ENCODE measurements at places on chromosomes 3 and 15.

- DNase-seq, result no peak
These were observed 40.3 kb downstream of the WDR76 start for GRCh38 chr15:43867096-43867495.

DNA sequence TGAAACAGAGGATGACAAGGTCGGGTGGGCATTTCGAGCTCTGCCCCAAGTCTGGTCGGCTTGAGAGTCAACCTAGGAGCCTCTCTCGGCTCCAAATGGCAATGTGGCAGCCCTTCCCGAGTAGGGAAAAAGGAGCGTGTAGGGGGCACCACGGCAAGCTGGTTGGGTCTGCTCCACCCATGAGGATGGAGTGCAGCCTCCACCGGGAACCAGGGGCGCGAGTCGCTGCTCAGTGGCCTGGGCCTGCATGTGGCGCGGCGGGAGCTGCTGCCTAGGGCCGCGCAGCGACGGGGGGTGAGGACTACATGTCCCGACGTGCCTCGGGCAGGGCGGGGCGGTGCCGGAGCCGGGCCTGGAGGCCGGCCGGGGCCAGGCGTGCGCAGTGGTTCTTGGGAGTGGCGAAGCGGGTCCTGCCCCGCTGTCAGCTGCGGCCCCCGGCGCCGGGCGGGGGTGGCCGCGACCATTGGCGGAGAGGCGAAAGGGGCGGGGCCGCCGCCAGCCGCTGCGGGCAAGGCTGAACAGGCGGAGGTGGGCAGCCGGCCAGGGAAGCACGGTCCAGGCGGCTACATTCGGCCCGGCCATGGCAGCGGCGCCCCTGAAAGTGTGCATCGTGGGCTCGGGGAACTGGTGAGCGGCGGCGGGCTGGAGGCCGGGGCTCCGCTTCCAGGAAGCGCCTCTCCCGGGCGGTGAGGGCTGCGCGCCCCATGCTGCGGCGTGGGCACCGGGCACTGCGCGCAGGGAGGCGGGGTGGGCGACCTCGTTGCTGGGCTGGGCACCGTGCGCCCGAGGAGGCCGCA is at the start of gene GPD1L:
Gene GPD1L, plus strand, starts transcription at position 489 of the 797 bp plus-strand sequence. Its CDS starts 92 bp downstream, at position 581.
- DNase-seq, result peak; percentile 91

- no peak for DNase-seq
These were observed 36.7 kb upstream of the MBNL1 start for GRCh38 chr3:152232001-152232400.

GRCh38 chr15:51103330-51103729 is 8.6 kb upstream of the TNFAIP8L3 start:
- DNase-seq, result no peak

DNA sequence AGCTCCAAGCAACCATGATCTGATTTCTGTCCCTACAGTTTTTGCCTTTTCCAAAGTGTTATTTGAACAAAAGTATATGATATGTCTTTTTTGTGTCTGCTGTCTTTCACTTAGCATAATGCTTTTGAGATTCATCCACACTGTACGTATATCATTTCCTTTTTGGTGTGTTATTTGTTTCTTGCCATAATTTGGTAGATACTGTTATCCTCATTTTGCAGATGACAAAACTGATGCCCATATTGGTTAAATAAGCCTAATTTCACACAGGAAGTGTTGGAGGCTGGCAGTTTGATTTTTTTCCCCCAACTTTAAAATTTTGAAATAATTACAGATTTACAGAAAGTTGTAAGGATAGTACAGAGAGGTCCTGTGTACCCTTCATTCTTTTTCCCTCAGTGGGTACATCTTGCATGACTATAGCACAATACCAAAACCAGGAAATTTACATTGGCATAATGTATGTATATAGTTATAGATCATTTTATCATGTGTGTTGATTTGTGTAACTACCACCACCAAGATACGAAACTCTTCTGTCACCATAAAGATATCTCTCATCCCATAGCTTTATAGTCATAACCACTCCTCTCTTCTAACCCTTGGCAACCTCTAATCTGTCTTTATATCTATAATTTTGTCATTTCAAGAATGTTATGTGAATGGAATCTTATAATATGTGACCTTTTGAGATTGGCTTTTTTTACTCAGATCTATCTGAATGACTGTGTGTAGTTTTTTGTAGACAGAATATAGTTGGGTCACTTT is 55.6 kb downstream of the RASA2 start:
- DNase-seq, result peak; percentile 13

DNA sequence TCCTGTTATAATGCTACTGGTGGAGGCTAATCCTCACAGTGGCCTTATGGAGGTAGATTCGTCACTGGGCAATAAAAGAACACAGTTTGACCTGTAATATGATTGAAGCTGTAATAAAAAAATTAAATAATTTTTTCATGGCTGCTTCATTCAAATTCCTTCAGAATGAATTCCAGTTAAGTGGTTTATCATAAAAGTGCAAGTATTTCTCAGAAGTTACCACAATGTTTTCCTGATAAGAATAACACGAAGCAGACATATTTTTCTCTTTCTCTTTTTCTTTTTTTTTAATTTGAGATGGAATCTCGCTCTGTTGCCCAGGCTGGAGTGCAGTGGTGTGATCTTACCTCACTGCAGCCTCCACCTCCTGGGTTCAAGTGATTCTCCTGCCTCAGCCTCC is 15.6 kb downstream of the B4GALT4 start:
- no peak for DNase-seq

DNA sequence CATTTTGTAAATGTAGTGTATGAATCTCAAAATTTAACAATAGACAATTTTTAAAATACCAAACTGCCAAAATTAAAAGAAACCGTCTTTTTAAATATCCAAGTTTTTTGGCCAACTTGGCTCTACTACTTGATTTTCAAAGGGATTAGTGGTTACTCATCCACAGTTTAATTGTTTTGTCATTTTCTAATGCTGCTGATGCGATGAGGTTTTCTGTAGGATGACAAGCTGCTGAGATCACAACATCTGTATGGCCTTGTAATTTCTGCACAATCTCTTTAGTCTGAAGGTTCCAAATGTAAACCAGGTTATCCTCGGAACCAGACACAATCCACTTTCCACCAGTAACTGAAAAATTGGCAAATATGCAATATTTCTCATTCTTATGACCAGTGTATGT is 1.5 kb downstream of the WDR5B start:
- no peak for DNase-seq

GRCh38 chr3:150033721-150034120 is 63.0 kb upstream of the PFN2 start:
- DNase-seq, result no peak

DNA sequence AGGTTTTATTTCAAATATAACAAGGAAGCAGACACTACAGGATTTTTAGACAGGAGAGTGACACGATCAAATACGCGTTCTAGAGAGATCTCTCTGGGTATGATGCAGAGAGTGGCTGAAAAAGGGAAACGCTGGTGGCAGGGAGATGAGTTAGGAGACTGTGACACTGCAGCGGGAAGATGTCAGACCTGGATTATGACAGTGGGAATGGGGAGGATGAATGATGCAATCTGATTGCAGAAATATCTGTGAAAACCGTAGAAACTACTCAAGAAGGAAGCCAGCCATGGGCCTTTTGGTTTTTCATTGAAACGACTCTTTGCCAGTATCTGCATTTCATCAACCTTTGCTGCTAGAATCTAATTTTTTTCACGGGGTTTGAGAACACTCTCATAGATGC is 157.9 kb downstream of the FAM43A start:
- no peak for DNase-seq

DNA sequence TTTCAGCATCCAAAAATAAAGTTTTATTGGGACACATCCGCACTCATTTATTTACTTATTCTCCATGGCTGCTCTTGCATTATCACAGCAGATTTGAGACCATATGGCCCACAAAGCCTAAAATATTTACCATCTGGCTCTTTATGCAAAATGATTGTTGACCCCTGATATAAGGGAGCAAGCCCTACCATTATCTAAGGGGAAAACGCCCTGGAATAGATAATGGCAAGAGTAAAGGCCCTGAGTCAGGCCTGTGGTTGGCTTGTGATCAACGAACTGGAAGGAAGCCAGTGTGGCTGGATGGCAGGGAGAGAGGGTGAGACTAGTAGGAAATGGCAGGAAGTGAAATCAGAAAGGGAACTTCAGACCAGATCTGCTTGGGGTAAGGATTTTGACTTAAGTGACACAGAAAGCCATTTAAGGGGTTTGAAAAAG is 24.6 kb upstream of the DMXL2 start:
- no peak for DNase-seq

- no peak for DNase-seq
These were observed 15.3 kb upstream of the STRIT1 start for GRCh38 chr3:155308831-155309230.

DNA sequence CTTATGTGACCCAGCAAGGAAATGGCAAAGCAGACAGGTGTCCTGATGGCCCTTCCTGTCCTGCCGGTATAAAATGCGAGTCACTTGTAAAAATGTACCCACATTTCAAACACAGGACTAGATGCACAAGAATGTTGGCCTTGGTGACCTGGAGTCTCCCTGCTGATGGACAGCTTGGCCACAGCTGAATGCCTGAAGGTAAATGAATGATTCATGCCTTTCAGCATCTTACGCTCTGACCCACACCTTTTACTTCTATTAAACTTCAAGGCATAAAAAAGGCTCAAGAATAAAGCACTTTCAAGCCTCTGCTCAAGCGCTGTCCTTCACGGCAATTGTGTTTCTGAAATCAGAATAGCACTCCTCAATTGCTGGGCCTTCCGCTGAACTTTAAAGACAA is 228.0 kb upstream of the SLCO3A1 start:
- DNase-seq, result no peak

DNA sequence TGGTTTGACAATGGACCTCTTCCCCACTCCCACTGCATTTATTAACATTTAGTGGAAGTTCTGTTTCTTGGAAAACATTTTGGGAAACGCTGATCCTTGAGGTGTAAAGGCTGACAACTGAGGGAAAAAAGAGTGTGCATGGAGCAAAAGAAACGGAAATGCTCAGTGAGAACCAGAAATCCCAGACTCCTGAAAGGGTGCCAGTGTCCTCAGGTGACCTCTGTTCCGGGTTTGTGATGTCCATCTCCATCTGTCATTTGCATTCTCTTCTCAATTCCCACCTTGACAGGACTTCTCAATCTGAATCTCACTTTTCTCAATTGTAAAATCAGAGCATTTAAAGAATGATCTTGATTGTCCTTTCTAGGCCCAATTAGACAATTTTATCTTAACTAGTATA is 71.1 kb upstream of the FAM3D start:
- DNase-seq, result no peak

DNA sequence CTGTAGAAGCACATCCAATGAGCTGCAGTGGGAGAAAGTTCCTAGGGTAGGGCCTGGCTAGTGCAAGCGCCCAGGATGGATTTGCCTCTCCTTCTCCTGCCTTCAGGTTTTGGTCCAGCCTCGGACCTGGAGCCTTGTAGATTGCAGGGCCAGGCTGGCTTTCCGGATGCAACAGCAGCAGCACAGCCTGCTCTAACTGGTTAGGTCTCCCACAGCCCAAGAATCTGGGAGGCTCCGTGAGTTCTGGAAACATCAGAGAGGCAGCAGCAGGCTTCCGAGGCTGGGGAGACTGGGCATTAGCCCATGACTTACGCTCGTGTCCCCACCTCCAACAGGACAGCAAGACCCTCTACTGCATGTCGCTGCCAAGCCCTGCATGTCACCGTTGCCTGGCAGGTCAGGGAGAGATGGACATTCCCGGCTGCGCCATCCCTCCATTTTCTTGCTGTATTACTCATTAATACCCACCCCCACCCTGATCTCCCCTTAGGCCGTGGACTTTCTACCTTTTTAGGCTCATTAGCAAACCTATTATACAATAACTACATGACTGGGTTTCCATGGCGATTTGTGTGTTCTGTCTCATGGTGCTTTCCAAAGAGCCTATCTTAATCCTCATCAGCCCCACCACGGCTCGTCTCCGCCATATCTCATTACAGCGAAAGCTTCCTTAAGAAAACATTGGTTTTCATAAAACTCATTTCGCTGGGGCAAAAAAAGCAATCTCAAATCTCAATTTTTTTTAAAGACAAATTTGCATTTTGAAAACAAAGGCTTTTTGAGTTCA is 40.9 kb upstream of the RGMA start:
- no peak for DNase-seq

All from immature natural killer cell (primary cell).